Right renal cortex interstitium (tissue), 3 donors: ENCODE measurements at places on chromosomes 5 and 9. TPM values are rescaled to one million over a fixed set of nuclear protein-coding genes. Genes with fewer than 3 reads are reported as not detected.

Gene SLC38A9
- polyA plus RNA-seq, result 33.2 TPM

Gene IL5
- not detected for polyA plus RNA-seq

Gene SYK
- polyA plus RNA-seq, result 33.3 TPM

Gene UNC13B
- 28.6 TPM for polyA plus RNA-seq

Gene PCDHGB3
- 1.4 TPM for polyA plus RNA-seq

Gene AK1
- polyA plus RNA-seq, result 40.0 TPM

Gene ADAM19
- 8.2 TPM for polyA plus RNA-seq

Gene GMCL2
- 0.06 TPM for polyA plus RNA-seq

- no peak for DNase-seq
Measured at GRCh38 chr9:98575379-98576346, 133.1 kb downstream of the GABBR2 start.

DNA sequence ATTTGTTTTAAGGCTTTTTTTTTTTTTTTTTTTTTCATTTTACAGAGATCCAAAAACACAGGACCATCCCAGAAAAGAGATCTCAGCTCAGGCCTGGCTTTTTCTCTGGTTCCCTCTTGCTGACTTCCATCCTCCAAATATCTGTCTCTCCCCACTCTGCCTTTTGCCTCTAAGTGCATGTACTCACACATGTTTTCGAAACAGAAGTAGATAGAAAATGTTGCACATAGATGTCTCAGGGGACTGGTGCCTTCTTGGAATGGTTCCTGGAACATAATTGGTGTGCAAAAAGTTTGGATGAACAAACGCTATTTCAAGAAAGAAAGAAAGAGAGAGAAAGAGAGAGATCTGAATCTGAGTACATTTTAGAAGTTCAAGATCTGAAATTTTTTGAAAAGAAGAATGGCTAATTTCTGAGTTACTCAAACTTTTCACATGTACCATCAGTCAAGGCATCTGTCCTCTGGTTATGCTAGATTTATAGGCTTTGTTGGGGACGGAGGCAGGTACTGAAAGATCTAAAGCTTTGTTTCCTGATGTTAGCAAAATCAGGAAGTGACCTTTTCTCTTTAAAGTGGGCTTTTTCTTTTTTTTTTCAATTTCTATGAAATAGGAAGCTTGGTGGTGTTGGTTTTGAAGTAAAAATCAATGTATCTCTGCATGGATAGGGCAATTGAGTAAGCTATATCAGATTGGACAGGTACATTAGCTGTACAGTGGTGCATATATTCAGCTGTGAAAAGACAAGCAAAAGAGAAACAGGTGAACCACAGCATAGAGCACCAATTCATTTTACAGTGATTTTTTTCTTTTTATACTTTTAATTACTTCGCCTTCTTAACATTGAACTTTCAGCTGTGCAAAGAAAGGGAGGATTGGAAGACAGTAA lies 8.5 kb upstream of the TNFSF8 start:
- no peak for DNase-seq

DNA sequence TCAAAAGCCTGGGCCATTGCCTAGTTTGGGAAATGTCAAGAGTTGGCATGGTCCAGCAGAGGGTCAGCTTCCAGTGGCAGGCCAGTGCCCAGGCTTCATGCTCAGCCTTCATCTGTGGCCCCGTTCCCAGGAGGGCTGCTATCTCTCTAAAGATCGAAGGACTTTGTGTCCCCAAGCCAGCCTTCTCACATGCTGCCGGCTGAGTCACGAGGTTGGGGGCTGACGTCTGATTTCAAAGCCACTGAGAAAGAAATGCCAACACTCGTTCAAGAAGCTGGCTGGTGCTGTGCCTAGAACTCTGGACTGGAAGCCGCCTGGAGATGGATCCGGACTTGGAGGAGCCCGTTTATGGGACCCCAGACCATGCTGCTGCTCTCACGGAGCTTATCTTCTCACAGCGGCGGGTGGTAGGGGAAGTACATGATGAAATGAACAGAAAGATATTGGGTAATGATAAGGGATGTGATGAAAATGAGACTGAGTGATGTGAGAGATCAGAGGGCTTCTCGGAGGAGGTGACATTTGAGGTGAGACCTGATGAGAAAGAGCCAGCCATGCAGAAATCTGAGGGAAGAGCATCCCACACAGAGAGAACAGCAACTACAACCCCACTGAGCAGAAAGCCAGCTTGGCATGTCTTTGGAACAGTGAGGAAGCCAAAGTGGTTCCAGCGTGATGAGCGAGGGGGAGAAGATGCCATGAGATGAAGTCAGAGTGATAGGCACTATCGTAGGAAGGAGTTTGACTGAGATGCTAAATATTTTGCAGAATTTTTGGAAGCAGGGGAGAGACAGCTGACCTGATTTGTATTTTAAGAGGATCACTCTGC lies 54.9 kb upstream of the BOD1 start:
- DNase-seq, result no peak

DNA sequence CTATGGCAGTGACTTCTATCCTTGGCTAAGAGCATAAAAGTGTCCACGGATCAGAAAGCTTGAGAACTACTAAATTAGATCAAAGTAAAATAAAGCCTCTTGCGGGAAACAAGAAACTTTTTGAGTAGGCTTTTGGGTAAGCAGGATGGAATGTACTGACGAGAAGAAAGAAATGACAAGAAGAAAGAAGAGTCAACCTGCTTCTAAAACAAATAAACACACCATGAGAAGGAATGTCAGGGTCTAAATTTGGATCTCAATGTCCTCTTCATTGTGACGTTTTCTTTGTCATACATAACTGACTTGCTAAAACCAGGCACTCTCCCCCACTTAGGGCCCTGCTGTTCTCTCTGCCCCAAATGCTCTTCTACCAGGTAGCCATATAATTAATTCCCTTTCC lies 290.1 kb upstream of the PTGER4 start:
- no peak for DNase-seq

DNA sequence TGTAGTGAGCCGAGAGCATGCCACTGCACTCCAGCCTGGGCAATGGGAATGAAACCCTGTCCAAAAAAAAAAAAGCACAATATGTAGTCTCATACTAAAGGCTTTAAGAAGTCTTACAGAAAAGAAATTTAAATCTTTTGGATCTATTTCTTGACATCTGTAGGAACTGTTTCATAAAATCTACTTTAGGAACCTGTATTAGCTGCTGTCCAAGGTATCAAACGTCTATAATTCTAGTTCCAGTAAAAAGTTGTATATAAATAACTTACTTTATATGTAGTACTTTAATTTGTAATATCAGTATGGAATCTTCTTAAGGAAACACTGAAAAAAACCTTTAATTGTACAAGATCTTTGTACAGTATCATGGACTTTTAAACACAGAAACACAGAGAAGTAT lies 106.8 kb upstream of the RASGRF2 start:
- DNase-seq, result no peak

GRCh38 chr5:146878476-146879172 lies at the start of gene PPP2R2B:
TSS of gene PPP2R2B (minus strand) at chr5:146878757.
- peak; percentile 10 for DNase-seq

DNA sequence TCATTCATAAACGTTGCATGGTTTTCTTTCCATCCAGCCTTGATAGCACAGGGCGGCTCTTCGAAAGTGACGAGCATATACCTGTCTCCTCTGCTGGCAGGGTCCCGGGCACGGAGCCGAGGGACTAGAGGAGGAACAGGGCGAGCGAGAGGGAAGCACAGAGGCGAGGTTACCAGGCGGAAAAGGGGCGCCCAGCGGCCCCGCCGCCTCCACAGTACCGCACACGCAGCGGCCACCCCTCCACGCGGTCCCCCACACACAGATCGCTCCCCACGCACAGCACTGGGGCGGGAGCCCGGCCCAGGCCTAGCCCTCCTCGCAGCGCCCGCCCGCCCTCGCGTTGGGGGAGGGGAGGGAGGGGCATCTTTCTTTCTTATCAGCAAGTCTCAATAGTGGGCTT lies 296.6 kb upstream of the DAB2 start:
- no peak for DNase-seq

DNA sequence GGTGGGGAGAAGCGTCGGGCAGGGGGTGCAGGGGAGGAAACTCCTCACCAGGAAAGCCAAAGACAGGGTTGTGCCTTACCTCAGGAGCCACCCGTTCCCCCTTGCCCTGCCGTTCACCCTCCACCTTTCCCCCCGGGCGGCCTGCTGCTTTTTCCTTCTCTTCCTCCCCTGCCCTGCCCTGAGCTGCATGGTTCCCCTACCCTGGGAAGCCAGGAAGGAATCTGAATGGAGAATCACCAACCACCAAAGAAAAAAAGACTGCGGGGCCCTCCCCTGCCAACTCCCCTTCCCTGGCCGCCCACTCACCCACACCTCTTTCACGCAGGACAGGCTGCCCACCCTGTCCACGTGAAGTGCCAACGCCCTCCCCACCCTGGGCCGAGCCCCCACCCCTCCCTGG lies 820 bp upstream of the NFX1 start:
- no peak for DNase-seq

DNA sequence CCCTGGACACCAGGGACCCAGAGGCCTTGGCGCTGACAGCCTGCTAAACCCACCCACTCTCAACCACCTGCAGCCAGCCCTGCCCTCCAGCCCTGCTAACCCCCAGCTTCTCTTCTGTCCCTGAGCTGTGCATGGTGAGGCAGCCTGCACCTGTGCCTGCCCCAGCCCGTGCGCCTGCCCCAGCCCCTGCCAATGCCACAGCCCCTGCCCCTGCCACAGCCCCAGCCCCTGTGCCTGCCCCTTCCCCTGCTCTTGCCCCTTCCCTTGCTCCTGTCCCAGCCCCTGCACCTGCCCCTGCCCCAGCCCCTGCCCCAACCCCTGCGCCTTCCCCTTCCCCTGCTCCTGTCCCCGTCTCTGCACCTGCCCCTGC lies 43.3 kb upstream of the IRX4 start:
- no peak for DNase-seq

DNA sequence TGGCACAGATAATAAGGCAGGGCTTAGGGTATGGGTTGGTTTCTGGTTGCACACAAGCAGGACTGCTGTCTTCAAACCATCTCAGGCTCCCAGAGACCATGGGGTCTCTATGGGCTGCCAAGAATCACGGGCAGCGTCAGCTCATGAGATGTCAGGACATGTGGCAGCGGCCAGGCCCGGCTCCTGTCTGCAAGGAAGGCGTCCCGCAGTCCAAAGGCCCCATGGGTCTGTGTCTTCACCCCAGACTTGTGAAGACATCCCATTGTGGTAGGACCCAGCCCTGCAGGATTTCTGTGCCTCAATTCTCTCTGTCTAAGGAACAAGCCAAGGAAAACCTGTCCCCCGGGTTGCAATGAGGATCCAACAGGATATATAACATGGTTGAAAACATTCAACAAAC lies 32.6 kb downstream of the IPPK start:
- no peak for DNase-seq

DNA sequence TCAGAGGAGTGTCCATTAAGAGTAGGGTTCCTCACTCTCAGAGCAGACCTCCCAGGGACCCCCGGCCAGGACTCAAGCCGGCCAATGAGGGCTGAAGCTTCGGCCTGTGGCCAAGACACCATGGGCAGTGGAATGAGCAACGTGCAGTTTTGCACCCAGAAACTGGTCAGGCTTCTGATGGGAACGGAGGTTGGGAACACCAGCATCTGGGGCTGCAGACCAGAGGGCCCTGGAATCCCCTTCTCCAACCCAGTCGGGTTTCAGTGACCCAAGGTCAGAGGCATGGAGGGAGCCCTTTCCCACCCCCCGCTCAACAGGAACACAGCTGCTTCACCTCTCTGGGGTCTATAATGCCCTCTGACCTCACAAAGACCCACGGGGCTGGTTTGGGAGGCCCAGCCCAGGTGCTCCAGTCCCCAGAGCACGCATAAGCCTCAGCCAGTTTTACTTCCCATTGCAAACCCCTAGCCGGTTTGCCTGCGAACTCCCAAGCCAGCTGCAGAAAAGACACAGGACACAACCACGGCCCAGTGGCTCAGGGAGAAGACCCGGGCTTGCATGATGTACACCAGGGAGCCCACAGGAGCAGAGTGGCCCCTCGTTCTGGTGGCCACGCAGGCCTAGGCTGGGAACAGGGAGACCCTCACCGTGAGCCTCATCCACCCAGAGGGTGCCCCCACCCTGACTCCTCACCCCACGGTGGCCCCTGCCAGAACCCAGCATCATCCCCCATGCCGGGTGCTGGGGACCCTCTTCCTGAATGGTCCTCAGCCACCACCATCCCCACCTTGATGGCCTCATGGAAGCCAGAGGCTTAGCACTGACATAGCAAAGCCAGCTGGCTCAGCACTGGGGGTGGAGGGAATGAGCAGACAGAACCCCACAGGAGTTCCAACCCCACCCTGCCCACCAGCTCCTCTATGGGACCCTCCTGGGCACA lies 30.6 kb downstream of the VAV2 start:
- DNase-seq, result no peak

GRCh38 chr9:38529317-38529716 lies 91.1 kb downstream of the ANKRD18A start:
- DNase-seq, result no peak

DNA sequence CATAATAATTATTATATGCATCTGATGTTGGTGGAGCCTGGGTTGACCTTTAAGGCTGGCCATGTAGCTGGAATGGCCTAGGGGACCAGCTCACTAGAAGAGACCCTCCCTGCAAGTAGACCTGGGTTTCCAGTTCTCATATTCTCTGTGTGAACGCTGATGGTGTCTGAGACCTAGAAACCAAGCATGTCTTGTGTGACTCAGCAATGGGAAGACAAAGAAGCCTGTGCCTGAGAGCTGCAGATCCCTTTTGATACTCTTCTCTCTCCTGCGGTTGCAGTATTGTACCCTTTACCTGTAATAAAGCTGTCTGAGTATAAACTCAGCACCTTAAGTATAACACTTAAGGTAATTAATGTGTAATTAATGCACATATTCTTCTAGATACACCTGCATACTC lies 22.2 kb downstream of the C9orf152 start:
- no peak for DNase-seq

- DNase-seq, result no peak
Measured at GRCh38 chr9:134332266-134332665, 6.0 kb downstream of the RXRA start.

DNA sequence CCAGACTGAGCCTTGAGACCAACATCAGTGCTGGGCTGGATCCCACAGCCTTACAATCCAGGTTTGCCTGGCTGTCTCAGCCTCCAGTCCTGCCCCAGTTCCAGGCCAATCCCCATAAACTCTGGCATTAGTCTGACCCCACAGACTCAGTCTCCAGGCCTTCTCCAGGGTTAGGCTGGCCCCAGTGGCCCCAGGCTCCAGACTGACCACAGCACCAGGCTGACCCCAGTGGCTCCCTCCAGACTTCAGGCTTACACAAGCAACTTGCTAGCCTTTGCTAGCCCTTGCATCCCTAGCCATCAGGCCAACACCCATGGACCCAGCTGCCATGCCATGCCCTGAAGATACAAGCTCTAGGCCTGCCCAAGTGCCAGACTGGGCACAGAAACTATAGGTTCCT lies 1326.0 kb upstream of the C9orf72 start:
- DNase-seq, result no peak
